Stimulated activated CD8-positive, alpha-beta memory T cell treated with anti-CD3 and anti-CD28 coated beads, Interleukin-4, amount 100 ng/mL, for 1 hour (primary cell): ENCODE measurements at places on chromosomes 1 and 21.

- no peak for DNase-seq
Measured at GRCh38 chr1:86823821-86824500, 90.0 kb downstream of the SELENOF start.

GRCh38 chr1:26858160-26858559 lies 4.8 kb upstream of the SFN start:
- DNase-seq, result no peak

- no peak for DNase-seq
Measured at GRCh38 chr1:26293911-26294463, 12.4 kb downstream of the UBXN11 start.

GRCh38 chr1:172359491-172359999 lies 60.9 kb upstream of the C1orf105 start:
- no peak for DNase-seq

- no peak for DNase-seq
Measured at GRCh38 chr21:35575280-35575915, 484.9 kb downstream of the SETD4 start.

DNA sequence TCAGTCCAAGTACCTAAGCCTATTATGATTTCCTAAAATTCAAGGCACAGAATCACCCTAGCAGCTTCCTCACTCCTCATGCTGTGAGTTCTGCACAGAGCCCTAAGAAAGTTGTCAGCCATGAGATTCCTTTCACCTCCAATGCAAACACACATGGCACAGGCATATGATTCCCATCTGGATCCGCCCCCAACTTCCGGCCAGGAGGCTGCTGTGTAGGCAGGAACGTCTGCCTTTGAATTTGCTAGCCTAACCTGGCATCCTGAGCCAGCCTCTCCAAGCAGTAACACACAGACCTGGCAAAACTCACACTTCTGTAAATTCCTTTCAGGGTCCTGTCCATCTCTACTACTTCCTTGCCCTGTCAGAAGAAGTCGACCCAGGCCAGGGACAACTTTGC lies 521.1 kb upstream of the BEND5 start:
- DNase-seq, result no peak

- DNase-seq, result no peak
Measured at GRCh38 chr1:168116327-168116799, 20.4 kb downstream of the GPR161 start.

DNA sequence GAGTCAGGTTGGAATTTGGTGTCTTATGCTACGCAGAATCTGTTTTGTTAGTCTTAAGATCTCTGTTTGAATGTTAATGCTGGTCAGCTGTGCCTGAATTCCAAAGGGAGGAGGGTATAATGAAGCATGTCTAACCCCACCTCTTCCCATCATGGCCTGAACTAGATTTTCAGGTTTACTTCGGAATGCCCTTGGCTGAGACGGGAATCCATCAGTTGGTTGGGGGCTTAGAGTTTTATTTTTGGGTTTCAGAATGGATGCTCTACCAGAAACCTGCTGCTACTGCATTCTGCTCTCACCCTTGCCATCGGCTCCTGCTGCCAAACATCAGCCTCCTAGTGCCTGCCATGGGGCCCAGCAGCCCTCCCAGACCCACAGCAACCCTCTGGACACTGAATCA lies 24.1 kb upstream of the ETV3 start:
- no peak for DNase-seq

- DNase-seq, result no peak
Measured at GRCh38 chr1:161241682-161242081, 3.7 kb upstream of the NR1I3 start.

DNA sequence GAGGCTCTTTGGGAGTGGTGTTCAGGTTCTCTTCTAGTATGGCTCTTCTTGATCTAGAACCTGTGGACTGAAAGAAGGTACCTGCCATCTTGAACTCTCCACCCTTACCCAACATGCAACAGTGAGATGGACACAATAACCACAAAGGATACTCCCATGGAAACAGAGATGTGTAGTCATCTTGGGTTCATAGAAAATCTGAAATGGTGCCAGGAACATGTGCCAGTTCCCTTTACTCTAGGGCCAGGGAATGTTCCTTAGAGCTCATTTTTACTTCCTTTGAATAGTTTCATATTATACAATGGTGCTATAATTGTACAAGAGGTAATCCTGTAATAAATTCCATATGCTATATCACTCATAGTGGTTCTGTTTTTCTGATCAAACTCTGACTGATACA lies 13.2 kb upstream of the SCYL3 start:
- DNase-seq, result no peak

GRCh38 chr1:183206538-183207122 lies 20.6 kb downstream of the LAMC2 start:
- no peak for DNase-seq

DNA sequence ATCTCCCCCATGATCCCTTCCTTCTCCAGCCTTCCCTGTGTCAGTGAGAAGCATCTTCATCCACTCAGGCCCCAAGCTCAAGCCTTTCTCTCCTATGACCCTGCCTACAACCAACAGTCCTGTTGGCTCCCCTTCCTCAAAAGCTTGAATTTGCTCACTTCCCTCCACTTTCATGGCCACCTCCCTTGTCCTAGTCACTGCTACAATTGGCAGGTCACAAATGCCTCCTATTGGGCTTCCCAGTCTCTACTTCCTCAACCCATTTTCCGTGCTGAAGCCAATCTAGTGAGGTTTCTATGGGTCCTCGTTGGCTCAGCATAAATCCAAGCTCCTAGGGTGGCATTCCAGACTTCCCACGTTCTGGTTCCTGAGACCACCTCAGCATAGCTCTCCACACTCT lies 40.2 kb upstream of the SLC6A9 start:
- DNase-seq, result no peak

DNA sequence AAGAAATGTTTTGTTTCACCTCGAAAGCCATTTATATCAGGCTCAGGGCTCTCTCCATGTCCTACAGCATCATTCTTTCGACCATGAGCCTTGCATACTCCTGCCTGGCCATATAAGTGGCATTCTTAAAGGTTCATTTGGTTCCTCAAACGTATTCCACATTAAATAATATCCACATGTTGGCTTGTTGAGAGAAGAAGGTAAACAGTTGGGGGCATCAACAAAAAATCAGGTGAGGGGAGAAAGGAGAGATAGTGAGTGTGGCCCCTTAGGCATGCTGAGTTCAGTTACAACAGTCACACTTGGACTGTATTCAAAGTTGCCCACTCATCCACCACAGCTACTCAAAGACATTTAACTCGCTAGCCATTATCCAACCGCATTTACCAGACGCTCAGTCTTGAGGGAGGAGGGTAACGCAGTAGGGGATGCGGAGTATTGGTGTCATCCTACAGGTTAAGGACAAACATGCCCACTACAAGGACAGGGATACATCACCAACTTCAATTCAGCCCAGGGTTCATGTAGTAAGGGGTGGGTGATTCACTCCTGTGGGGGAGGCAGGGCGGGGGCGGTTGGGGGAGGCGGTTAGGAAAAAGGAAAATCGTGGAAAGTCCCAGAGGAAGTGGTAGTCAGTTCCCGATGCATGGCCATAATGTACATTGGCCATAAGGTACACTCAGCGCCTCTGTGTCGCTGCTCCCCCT lies 1.4 kb downstream of the ZNF697 start:
- no peak for DNase-seq

DNA sequence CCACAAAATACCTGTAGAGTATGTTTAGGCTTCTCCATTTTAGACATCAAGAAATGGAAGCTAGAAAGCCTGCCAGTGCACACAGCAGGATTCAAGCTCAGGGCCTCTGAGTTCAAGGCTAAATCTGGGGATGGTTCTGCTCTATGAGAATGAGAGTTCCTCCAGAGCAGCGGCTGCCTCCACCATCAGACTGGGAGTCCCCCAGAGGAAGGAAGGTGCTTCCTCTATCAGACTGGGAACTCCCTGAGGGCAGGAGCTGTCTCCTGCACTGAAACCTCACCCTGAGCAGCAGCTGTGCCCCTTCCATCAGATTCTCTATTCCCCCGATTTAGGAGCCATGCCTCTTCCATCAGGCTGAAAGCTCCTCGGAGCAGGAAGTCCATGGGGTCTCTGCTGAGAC lies 20.1 kb downstream of the PLA2G5 start:
- no peak for DNase-seq

DNA sequence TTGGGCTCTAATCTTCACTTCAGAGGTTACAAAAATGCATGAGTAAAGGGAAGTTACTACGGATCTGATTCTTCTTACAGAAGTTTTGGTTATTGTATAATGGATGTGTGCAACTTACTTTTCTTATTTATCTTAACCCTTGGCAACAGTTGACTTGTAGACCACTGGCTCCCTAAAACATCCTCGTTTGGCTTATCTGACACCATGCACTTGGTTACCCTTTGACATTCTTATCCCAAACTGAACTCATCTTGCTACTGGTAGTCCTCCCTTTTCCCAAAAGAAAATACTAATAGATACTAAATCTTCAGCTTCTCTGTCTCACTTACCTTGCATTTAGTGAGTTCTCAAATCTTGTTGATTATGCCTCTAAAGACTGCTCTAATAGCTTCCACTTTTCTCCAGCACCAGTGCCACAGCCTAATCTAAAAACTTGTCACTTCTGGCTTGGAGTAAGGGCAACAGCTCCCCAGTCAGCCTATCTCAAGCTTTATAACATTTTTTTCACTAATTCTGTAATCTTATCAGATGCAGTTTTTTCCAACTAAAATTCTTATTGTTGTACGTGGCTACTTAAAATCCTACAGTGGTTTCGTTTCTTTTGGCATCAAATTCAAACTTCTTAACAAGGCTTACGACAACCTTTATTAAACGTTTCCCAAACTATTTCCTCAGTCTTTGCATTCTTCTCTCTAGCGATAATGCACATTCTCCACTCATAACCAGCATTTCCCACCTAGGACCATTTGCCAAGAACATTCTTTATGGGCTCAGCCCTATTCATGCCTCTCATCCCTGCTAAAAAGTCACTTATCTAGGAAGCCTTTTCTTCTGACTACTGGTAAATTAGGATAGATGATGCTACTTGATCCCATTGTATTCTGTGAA lies 204.2 kb downstream of the KCNT2 start:
- no peak for DNase-seq

GRCh38 chr1:79323239-79324025 lies 316.9 kb upstream of the ADGRL4 start:
- no peak for DNase-seq

- DNase-seq, result no peak
Measured at GRCh38 chr1:27060891-27061290, 48.2 kb upstream of the TENT5B start.

DNA sequence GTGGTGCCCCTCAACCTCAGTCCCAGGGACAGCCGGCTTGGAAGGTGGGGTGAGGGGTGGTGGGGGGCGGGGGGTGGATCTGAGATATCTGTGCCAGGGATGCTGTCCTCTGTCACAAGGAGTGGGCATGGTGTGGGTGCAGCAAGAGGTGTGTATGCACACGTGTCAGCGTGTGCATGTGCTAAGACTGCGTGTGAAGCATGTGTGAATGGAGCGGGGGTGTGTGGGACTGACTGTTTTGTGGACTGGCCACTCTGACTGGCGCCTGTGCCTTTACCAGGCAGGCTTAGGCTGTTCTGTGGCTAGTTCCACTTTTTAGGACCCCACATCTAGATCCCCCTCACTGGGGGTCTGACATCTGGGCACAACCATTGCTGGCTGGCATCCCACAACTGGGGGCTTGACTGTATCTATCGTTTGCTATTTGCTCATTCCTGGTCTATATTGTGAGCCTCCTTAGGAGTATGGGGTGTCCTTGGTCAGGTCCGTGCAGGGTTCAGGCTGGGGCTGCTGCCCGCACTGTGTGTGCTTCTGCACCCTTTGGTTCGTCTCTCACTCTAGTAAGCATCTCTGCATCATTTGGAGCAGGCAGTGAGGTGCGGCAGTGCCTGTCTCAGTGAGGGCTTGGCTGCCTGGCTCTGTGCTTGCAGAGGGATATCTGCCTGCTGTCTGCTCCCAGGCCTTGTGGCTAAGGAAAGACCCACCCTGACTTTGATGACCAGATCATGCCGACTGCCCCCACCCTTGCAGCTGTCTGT lies 1.9 kb downstream of the AMPD2 start:
- no peak for DNase-seq

DNA sequence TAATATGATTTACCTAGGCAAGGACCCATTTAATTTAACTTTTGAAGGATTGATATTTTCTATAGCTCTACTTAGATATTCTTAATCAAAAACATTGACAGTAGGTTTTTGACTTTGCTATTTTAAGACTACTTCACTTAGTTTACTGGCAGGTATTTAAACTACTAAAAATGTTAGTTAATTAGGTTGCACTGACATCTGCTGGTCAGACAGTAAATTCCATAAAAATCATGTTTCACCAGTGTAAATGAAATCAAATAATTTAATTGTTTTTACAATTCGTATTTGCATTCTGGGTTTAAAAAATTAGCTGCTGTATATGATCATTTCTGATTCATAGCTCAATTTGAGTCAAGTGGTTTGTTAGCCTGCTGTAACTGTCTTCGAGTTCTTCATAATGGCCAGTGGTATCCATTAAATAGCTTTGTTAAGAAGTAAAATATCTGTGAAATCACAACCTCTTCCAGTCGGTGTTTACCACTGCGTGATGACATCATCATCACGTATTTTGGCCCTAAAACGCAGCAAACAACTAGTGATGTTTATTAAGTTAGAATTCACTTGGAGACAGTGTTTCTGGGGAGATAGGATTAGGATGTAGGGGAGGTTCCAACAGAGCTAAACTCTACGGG lies 26.2 kb downstream of the EXTL2 start:
- DNase-seq, result no peak

DNA sequence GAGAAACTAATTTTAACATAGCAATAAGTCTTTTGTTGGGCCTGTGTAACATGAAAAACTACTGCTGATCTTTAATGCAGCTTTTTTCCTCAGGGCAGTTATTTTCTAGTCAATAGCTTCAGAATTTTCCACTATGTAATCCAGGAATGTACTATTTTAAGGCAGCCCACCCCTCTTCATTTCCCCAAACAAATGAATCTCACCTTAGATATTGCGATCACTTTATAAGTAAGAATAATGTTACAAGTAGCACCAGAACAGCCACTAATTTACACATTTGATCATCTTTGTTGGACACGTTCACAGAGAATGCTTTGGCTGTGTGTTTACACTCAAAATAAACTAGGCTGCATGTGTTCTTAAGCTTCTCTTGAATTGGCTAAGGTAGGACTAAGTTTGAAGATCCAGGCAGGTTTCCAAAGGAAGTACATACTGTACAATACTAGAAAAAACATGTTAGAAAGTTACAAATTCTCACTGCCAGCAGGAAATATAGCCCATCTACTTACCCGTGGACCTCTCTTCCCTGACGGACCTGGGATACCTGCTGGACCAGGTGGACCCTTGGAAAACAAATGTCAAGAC lies 41.7 kb downstream of the COL24A1 start:
- no peak for DNase-seq

DNA sequence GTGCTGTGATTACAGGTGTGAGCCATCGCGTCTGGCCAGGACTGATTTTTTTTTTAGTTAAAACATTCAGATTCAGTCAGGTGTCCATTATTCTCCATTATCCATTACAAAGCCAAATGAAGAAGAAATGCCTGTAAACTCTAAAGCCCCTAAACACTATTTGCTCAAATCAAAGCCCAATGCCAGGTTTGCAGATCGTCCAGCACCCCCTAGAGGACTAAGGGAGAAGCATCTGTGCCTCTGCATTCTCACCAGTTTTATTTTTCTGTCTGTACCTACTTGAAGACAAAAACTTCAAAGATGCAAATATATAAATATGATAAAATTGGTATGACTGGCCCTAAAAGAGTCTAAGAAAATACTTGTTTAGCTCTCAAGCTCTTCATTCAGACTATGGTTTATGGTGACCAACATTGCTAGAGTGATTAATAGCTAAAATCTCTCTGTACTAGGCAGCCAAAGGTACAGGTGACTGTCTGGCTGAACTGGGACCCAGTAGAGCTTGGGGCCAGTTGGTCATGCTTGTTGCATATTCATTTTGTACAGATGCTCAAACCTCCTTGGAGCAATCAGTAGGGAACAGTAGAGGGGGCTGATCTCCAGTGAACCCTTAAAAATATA lies 138.4 kb downstream of the SYT2 start:
- no peak for DNase-seq

GRCh38 chr1:18938707-18939070 lies 17.8 kb downstream of the IFFO2 start:
- DNase-seq, result no peak
